ENCODE measurements at places on chromosomes 5 and 9.

- no peak for DNase-seq
Measured at GRCh38 chr5:9495121-9495520, 50.8 kb downstream of the SEMA5A start.

DNA sequence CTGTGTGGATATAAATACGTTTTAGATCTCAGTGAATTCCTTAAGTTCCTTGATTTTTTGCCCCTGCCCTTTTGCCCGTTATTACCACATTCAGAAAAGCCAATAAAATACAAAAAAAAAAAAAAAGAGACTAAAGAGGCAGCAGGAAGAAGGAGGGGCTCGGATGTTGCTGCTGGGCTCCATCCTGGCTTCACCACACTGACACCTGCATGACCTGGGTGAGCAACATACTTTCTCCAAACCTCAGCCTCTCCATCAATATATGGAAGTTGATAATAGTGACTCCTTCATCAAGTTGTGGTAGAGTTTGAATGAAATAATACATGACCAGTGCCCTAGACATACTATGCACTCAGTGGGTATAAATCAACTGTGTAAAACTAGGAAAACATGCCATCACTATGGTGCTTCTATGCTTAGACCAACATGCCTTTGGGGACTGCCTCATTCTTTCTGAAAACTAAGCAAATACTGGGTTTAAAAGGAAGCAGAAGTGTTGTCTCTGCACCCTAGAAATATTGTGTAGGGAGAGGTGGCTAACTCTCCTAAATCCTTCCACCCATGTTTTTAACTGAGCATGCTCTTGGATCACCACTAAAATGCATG lies 243.0 kb downstream of the PIK3R1 start:
- peak; percentile 4 for DNase-seq

- DNase-seq: no peak
Measured at GRCh38 chr5:78419396-78419795, 59.0 kb downstream of the SCAMP1 start.

GRCh38 chr5:68028131-68028727 lies 187.3 kb upstream of the PIK3R1 start:
- DNase-seq: no peak

GRCh38 chr9:124216474-124217176 lies 41.1 kb upstream of the NEK6 start:
- DNase-seq: no peak

DNA sequence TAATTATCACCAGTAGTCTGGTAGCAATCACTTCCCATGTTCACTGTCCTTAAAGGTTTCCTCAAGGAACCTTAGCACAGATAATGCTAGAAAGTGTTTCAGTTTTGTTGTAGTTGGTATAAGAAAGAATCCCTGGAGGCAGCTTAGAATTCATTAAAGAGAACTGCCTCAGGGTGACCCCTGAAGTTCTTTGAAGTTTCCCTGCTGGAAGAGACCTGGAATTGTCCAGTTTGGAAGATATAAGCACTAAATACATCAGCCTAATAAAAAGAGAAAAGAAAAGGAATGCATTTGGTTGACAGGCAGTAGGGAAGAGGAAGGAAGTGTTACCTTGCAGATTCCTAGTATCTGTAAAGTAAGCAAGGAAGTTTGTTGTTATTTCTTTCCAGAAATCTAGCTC lies 999.6 kb upstream of the DMAC1 start:
- DNase-seq: no peak

DNA sequence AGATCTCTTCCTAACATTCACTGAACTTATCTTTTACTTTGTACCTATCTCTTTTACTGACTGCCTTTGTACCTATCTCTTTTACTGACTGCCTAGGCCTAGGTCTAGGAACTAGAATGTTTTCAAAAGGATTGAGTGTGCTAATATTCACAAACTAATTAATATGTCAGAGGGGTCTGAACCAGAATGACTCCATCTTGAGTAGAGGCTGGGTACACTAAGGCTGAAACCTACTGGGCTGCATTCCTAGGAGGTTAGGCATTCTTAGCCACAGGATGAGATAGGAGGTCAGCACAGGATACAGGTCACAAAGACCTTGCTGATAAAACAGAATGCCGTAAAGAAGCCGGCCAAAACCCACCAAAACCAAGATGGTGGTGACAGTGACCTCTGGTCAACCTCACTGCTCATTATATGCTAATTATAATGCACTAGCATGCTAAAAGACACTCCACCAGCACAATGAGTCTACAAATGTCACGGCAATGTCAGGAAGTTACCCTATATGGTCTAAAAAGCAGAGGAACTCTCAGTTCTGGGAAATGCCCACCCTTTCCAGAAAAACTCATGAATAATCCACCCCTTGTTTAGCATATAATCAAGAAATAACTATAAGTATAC lies 2.5 kb upstream of the RHOBTB3 start:
- no peak for DNase-seq

GRCh38 chr5:176553260-176554085 lies 4.3 kb downstream of the CDHR2 start:
- DNase-seq: no peak

GRCh38 chr9:27395484-27395921 lies 98.6 kb upstream of the EQTN start:
- no peak for DNase-seq

DNA sequence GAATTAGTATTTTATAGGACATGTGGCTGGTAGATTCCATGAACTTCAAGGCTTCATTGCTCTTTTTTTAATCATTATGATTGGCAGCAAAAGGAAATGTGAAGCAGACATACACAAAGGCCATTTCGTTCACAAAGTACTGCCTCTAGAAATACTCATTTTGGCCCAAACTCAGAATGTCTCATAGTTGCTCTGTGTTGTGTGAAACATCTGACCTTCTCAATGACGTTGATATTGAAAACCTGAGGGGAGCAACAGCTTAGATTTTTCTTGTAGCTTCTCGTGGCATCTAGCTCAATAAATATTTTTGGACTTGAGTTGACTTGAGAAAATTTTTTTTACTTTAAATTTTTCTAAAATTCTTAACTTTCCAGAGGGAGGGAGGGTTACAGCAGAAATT lies 12.4 kb downstream of the KCNV2 start:
- no peak for DNase-seq

DNA sequence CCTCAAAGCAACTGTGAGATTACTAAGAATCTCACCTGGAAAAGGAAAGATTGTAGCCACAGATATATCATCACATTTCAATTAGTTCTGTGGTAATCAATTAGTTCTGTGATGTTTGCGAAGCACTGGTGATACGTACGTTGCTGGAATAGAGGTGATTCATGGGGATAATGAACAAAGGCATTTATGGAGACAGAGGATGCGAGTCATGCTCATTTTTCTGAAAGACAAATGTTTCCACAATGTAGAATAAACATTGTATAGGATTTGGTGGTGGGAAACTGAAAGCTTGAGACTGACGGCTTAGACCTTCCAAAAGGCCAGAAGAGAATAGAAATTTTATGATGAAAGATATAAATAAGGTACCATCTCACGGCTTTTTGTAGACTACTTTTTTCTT lies 507.3 kb upstream of the TYRP1 start:
- DNase-seq: no peak

GRCh38 chr5:6550628-6551027 lies 82.2 kb downstream of the NSUN2 start:
- no peak for DNase-seq

DNA sequence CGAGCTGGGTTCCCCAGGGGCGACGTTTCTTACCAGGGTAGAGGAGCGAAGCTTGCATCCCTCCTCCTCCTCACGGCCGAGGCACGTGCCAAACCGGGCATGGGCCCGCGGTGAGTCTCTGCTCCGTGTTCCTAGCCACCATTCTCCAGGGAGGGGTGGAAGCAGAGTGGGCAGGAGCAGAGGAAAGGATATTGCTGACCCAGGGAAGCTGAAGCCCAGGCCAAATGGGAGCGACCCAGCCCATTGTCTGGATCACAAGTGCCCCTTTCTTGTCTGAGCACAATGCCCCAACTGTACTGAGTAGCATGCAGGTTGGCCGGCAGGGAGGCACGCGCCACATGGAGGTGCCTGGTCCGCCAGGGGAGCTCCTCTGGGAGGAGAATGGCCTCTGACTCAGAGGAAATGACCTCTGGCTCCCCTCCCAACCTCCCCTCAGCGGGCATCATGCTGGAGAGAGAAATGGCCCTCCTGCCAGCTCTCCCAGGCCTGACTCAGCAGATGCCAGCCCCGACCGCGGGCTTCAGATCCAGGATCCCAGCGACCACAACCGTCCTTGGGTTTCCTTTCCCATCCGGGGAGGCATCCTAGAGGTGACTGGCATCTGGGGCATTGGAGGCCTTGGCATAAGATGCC lies 1.1 kb downstream of the PRR7 start:
- no peak for DNase-seq

- no peak for DNase-seq
Measured at GRCh38 chr5:128144491-128144890, 60.9 kb downstream of the SLC12A2 start.

DNA sequence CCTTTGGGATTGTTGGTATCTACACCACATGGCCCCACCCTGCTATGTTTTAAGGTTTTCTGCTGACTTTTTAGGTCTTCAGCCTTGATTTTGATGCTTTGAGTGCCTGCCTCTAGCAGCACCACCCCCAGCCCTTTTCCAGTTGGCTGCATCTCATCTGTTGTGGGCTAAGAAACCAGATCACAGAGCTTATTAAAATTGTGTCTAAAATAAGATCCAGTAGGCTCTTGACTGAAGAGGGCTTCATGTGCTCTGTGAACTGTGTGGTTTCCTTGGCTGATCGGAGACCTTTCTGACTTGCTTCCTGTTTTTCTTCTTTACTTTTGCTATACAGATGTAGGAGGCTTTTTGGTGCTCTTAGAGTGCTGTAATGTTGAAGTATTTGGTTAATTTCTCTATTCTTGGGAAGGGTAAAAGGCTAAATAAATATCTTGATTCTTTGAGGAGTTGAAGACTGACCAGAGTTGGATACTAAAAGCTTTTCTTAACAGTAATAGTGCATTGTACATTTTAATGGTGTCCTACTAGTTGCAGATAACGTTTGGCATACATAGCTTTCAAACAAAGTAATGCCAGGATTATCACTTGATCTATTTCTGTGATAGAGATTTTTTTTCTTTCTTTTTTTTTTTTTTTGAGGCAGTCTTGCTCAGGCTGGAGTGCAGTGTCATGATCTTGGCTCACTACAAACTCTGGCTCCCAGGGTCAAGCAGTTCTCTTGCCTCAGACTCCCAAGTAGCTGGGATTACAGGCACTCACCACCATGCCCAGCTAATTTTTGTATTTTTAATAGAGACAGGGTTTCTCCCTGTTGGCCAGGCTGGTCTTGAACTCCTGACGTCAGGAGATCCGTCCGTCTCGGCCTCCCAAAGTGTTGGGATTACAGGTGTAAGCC lies 4.5 kb downstream of the UBE2D2 start:
- no peak for DNase-seq

DNA sequence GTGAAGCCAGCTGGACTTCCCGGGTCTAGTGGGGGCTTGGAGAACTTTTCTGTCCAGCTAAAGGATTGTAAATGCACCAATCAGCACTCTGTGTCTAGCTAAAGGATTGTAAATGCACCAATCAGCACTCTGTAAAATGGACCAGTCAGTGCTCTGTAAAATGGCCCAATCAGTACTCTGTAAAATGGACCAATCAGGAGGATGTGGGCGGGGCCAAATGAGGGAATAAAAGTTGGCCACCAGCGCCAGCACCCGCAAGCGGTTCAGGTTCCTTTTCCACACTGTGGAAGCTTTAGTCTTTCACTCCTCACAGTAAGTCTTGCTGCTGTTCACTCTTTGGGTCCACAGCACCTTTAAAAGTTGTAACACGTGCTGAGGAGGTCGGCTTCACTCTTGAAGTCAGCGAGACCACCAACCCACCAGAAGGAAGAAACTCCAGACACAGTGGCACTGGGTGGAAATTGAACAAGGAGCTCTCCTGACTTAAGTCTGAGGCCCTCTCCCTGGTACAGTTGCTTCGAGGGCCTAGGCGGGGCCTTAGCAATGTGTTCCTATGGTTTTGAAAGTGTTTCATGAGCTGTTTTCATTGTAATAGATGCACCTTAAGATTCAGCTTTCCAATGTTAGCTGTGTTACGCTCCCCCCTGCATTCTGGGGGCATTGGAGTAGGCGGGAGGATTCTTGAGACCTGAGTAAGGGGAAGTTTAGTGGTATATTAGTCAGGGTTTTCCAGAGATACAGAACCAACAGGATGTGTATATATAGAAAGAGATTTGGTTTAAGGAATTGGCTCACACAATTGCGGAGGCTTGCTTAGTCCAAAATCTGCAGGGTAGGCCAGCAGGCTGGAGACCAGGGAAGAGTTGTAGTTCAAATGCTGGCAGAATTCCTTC lies 21.5 kb upstream of the MYO10 start:
- no peak for DNase-seq

GRCh38 chr5:93062548-93062947 lies 518.5 kb downstream of the NR2F1-AS1 start:
- DNase-seq: no peak

- DNase-seq: no peak
Measured at GRCh38 chr9:91066042-91066415, 264.4 kb downstream of the SYK start.

GRCh38 chr9:99796231-99796630 lies 25.5 kb upstream of the NR4A3 start:
- no peak for DNase-seq

GRCh38 chr5:20369518-20369885 lies 381.5 kb upstream of the CDH18 start:
- DNase-seq: no peak

DNA sequence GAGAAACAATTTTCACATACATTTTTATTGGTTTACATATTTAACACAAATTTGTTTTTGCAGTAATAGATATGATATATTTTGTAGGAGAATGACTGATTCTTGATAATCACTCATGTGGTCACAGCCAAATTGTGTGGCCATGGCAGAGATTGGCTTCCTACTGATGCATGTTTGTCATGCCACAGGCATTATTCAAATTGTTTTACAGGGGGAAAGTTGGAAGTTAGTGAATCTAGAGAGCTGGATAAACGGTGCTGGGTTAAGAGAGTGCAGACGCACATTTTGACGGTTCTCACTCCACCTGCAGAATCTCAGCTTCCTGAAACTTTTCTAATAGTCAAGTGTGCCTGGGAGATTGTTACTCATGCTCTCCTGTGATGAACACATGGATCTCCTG lies 91.1 kb upstream of the FBN2 start:
- DNase-seq: no peak
